ENCODE measurements at places on chromosomes 13 and 19. TPM values are rescaled to one million over a fixed set of nuclear protein-coding genes. Genes with fewer than 3 reads are reported as not detected.

DNA sequence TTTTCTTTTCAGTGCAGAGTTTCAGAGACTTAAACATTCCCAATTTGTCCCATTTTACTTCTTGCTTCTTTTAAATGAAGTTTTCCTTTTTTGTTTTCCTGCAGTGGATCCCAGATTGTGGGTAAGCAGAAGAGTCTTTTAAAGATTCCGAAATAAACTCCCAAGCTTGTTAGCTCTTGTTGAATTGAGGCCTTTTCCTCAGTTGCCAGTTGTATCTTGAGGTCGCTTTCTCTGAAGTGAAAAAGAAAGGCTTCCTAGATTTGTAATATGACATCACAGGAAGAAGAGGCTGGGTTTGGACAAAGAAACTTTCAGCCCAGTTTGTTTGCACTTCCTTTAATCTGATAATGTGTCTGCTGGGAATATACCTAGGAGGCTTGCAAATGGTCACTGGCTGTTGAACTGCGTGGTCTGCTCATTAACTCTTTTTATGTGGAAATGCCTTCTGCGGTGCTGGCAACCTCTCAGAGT, at the start of gene LPAR6:
Gene LPAR6, minus strand, starts transcription at position 233 of the 471 bp plus-strand sequence. CDS start 690 bp downstream, outside the sequence.
- DNase-seq, result peak; percentile 62

DNA sequence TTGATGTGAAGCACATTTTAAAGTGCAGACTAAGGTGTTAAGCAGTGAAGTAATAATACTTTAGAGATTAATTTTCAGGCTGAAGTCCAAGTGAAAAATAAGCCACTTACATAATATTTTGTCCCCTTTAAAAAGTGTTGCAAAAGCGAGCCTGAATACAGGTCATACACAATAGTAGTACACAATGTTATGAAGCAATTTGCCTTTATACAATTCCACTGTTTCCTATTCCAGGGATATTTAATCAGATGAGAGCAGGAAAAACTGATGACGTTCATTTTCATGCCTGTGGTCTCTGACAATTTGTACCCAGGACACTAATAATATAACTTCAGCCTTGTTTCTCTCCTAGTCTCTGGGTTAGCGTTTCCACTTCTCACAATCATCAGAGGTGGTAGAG, 916.7 kb downstream of the PCDH9 start:
- no peak for DNase-seq

DNA sequence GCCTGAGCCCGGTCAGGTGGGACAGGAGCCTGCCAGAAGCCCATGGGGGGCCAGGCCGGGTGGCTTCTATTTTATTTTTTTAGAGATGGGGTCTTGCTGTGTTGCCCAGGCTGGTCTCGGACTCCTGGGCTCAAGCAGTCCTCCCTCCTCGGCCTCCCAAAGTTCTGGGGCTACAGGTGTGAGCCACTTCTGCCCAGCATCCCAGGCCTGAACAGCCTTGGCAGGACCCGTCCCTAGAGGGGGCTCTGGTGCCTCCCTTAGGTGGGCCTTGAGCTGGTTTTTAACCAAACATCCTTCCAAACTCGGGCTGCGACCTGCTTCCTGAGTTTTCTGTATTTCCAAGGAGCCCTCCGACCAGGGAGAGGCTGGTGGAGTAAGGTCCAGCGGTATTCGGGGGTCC, 10.5 kb downstream of the COMP start:
- DNase-seq, result no peak

- no peak for DNase-seq
Observed at GRCh38 chr19:13153569-13154240, 3.5 kb downstream of the IER2 start.

DNA sequence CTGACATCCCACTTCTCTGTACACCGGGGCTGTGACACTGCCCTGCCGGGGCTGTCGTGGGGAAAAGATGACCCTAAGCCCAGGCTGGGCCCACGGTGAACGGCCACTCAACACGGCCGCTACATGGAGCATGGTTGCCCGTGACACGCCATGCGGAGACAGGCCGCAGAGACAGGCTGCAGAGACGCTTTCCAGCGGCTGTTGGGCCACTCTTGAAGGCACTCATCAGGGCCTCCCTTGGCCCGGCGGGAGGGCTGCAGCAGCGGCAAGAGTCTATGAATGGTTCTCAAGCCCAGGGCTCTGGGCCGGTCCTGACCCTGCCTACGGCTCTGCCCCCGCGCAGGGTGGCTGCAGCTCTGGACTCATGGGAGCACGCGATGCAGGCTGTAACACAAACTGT, 22.1 kb downstream of the ADPRHL1 start:
- DNase-seq, result no peak

GRCh38 chr13:43472339-43472738, 314.4 kb downstream of the ENOX1 start:
- DNase-seq, result no peak

GRCh38 chr19:37303591-37304171, 67.2 kb upstream of the ZNF527 start:
- no peak for DNase-seq

Gene SOHLH2
- total RNA-seq, result not detected

Gene TMED1
- total RNA-seq, result 26.7 TPM

Measured in mammary epithelial cell (primary cell).